ENCODE measurements at places on chromosomes 4 and X.
A peak's percentile ranks its signal among the peaks of the same experiment; 100 is the strongest.

- DNase-seq, result no peak
These were observed 313.2 kb downstream of the PACRGL start for GRCh38 chr4:21013501-21013900.

GRCh38 chr4:148442832-148443511, 758 bp upstream of the NR3C2 start:
- DNase-seq, result peak; percentile 64

- no peak for DNase-seq
These were observed 132.8 kb downstream of the MAB21L2 start for GRCh38 chr4:150714462-150715438.

GRCh38 chr4:98232202-98232601, 29.0 kb upstream of the RAP1GDS1 start:
- no peak for DNase-seq

DNA sequence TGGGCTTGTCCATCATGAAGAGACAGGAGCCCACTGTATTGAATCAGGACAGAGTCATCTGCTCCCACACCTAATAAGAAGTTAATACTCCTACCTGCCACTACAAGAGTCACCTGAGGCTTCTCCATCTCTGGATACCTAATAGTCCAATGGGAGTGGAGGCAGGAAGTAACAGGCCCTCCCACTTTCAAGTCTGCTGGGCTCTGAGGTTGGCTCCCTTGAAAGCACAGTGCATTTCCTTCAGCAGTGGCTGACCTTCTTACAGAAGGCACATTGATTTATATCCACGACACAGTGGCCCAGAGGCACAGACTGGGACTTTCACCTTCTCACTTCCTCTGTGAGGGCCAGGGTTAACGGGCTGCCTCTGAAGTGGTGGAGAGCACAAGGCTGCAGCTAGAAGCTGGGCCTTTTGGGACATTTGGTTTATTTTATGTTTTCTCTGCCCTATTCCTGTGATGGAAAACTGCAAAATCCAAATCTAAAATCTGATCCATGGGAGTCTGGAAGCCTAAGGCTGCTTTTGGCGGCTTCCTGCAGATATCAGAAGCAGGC, 38.1 kb downstream of the FRG2 start:
- DNase-seq, result no peak

DNA sequence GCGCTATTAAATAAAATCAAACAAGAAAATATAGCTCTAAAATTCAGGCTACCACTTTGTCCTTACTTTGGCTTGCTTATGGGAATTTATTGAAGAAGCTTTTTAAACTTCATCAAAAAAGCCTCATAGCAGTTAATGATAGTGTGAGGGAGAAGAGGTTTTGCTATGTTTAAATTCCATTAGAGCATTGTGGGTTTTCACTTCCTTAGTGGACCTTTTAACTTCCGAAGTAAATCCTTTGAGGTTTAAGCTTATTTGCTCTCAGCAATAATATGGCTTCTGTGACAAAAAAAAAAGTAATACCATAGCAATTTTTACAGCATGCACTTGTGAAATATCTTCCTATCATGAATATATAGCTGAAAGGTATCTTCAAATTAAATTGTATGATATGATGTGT, 120.2 kb upstream of the NDST4 start:
- no peak for DNase-seq

GRCh38 chr4:158155656-158156356, 17.0 kb downstream of the GASK1B start:
- no peak for DNase-seq

DNA sequence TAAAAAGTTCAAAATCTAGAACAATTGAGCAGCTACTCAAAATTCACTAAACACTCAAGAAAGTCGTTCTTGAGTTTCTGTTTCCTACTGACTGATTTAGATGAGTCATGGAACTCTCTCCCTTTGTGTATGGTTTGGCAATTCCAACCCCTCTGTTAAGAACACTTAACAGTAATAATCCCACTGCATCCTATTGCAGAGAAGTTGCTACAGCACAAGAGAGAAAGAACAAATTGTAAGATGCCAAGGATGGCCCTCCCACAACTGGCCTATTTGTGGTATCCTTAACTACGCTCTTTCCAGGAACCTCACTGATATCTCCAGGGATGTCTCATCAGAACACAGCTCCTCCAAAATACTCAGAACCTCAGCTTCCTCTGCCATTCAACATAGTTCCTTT, 701.8 kb upstream of the TENM3 start:
- DNase-seq, result no peak

- peak; percentile 31 for DNase-seq
These were observed 145.9 kb downstream of the PPP3CA start for GRCh38 chr4:101201421-101201820.
